GM19239 (cell line): ENCODE measurements at places on chromosomes 2 and 18.

GRCh38 chr2:157470321-157470720 lies 26.4 kb upstream of the CYTIP start:
- peak; percentile 19 for DNase-seq

- no peak for DNase-seq
These were observed 12.6 kb downstream of the RNF149 start for GRCh38 chr2:101295895-101296294.

GRCh38 chr2:26847307-26847654 lies 651 bp upstream of the DPYSL5 start:
- no peak for DNase-seq

DNA sequence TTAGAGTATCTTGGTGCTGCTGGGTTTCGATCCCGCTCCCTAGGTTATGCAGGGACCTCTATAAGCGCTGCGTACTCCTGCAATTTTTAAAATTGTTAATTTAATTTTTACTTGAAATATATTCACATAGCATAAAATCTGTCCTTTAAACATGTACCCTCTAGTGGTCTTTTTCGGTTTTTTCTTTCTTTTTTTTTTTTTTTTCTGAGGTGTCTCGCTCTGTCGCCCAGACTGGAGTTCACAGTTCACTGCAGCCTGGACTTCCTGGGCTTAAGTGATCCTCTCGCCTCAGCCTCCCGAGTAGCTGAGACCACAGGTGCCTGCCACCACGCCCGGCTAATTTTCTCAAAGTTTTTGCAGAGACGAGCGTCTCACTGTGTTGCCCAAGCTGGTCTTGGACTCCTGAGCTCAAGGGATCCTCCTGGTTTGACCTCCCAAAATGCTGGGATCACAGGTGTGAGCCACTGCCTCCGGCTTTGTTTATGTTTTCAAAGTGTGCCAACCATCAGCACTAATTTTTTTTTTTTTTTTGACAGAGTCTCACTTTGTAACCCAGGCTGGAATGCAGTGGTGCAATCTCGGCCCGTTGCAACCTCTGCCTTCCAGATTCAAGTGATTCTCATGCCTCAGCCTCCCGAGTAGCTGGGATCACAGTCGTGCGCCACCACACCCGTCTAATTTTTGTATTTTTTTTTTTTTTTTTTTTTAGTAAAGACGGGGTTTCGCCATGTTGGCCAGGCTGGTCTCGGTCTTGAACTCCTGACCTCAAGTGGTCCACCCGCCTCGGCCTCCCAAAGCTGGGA lies 585 bp upstream of the MOB1A start:
- DNase-seq: no peak

DNA sequence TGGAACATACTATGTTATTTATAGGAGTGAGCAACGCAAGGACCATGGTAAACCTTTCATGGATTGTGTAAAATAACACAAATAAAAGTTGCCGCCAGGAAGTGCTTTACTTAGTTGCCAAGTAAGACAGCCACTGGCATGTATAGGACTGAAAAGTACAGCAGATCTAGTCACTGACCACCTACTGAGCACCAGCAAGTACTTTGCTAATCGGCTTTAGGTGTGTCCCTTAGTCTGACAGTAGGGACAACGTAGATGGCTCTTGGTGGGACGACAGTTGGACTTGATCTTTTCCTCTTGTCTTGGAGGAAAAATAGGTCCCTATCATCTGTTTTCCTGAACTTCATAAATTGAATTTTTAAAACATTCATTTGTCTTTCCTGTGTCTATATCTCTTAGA lies 13.6 kb upstream of the CXXC1 start:
- no peak for DNase-seq

- DNase-seq: no peak
These were observed 79.8 kb upstream of the CYRIA start for GRCh38 chr2:16745466-16745865.

- peak; percentile 50 for DNase-seq
These were observed 74.5 kb upstream of the YPEL5 start for GRCh38 chr2:30072250-30072842.

DNA sequence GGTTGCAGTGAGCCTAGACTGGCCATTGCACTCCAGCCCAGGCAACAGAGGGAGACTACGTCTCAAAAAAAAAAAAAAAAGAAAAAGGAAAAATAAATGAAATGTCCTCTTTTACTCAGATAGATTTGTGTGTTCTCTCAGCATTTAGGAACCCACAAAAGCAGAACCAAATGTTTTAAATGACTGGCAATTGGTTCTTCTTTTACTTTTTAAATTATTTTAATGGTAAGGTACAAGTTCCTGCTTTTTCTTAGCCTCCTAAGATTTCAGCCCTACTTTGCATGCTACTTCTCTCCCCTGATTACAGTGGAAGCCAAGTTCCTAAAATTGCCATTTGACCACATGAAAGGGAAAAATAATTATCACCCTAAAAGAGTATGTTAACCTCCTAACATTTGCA lies 23.5 kb downstream of the SRSF7 start:
- DNase-seq: no peak
